ENCODE measurements at places on chromosomes 7 and 10.

DNA sequence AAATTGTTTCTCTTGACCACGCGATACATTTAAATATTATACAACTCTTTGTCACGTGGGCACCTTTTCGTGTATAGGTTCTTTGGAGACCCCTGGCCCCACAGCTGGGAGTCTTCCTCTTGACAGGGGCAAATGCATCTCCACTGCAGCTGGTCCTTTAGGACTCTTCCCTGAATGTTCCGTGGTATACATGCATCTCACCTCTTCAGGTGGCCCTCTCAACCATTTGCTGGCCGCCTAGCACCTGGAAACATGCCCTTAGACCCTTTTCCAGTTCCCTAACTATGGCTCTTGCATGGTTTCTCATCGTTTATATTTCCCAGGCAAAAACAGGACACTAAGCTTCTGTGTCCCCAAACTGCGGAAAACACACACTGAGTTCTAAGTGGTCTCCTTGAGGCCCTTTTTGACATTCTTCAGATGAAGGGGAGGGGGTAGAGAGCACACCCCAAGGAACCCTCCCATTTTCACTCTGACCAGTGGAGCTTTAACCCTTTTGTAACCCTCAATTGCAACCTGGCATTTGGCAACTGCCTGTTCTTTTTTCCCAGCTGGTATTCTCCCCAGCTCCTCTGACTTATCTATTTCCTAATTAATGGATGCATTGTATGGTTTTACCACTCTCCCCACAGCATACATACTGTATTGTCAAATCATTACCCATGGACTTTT, 20.6 kb downstream of the HNRNPA2B1 start:
- DNase-seq, result no peak

- no peak for DNase-seq
These were observed 311.9 kb downstream of the TCERG1L start for GRCh38 chr10:130999376-131000202.

- DNase-seq, result no peak
These were observed 71.3 kb downstream of the MYOF start for GRCh38 chr10:93410697-93411348.

DNA sequence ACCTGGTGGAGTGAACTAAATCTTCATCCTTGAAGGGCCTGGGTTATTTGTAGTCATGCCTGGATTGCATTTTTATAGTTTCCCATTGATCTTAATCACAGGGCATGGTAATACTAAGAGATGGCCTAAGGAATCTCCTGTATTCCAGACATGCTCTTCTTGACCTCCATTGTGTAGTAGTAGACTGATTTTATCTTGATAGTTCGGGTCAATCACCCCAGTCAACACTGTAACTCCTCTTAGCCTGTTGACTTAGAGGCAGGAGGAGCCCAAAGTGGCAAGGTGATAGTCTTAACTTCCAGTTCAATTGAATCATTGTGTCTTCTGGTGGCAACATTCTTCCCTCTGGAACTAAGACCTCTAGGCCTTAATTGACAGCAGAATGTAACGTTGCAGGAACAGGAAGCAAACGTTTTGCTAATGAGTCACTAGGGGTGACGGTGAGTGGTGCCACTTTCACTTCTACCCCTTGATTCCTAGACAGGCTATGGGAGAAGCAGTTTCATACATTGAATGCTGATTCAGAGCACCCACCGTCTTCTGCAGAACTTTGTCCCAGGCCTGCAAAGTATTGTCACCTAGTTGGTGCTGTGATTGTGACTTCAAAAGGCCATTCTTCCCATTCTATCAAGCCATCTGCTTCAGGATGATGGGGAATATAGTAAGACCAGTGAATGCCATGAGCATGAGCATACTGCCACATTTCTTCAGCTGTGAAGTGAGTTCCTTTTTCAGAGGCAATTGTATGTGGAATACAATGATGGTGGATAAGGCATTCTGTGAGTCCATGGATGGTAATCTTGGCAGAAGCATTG, 24.0 kb upstream of the PAPSS2 start:
- DNase-seq, result no peak

- peak; percentile 4 for DNase-seq
These were observed 1040.2 kb upstream of the SORCS1 start for GRCh38 chr10:108204528-108205305.

DNA sequence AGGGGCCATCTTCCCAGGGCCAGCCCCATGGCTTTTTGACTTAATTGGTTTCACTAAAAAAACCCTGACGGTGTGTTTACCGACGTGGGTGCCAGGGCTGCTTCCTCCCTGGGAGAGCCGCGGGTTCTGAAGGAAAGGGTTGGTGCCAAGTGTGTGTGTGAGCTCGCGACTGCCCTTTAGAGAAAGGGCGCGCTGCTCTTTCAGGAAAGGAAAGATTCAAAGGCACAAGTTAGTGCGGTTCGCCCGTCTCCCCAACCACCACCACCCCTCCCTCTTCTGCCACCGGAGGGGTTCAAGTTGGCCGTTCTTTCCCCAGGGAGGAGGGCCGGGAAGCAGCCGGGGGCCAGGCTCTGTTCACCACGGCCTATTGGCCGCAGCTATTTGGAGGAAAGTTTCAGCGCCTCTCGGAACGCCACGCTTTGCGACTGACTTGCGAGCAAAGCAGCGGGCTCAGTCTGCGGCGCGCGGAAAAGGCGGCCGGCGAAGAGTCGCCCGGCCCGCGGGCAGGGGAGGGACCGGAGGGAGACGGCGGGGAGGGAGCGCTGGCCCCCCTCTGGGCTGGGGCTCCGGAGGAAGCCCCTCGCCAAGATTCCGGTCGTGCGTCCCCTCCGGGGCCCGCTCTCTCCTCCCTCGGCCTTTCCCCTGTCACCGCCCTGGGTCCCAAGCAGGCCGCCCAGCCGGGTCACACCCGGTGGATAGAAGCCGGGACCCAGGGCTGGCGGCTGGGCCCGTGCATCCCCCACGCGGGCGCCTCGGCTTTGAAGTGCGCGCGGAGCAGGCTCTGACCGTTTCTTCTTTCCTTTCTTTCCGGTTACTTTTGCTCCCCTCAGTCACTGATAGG, 165.9 kb upstream of the PPP1R3A start:
- no peak for DNase-seq

DNA sequence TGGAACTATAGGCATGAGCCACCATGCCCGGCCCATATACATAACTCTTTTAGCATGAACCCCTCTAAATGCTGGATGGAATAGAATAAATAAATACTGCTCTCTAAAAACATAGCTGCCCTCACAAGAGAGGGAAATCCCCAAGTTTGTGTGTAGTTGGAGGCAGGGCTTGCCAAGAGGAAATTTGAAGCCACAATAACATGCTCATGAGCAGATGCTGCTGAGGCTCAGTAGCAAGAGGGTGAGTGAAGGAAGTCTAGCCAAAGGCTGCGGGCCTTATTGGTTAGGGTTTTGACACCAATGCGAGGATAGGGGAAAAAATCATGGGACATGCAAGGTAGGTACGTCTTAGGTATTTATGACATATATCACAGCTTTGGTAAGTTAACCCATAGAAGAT, 17.3 kb downstream of the TPK1 start:
- DNase-seq, result no peak

DNA sequence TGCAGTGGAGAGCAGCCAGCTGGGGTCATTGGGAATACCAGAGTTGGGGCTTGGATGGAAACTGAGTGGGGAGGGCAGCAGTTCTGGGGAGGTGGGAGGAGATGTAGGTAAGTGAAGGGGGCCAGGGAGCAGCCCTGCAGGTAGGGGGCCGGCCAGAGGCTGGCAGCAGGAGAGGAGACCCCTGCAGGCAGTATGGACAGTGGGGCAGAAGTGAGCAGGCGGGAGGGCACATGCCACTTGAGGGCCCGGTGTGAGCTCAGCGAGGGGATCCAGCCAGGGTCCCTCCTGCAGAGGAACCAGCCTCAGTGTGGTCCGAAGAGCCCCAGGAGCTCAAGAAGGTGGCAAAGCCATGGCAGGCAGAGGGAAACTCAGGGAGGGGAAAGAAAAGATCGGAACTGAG, 75.4 kb downstream of the WDR11 start:
- DNase-seq, result no peak

DNA sequence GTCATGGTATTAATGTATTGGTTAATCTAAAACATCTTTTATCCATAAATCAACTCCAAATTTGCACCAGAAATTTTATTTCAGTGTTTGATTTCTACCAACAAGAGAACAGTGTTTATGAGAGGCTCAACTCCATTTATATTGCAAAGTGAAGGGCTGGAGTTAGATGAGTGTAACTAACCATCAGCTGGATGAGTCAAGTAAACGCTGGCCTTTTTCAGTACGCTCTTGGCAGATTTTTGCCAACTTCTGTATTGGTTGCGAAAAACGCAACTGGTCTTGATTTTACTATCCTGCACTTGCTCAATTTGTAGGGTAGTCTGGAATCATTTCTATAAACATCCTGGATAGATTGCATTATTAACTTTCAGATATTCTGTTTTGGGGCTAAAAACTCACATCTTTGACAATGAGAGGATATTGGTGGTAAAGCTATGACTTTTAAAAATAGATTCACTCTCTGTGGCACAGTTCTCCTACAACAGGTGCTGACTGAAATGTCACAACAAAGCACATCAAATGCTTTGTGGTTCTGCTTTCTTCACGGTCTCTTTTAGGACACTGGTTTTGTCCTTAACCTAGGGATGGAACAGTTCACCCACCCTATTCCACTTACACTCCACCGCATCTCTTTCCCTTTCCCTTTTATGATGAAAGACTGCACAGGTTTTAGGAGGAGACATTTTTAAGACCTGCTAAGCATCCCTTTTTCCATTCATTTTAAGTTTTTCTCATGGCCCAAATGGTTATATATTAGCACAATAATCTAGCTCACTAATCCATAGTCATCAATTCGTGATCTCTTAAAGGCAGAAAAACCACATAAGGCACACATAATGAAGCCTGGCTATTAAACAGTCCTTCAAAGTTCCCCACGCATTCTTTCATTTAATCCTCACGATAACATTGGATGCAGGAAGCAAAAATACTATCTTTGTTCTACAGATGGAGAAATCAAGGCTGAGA, 12.8 kb downstream of the CACNA2D1 start:
- no peak for DNase-seq

DNA sequence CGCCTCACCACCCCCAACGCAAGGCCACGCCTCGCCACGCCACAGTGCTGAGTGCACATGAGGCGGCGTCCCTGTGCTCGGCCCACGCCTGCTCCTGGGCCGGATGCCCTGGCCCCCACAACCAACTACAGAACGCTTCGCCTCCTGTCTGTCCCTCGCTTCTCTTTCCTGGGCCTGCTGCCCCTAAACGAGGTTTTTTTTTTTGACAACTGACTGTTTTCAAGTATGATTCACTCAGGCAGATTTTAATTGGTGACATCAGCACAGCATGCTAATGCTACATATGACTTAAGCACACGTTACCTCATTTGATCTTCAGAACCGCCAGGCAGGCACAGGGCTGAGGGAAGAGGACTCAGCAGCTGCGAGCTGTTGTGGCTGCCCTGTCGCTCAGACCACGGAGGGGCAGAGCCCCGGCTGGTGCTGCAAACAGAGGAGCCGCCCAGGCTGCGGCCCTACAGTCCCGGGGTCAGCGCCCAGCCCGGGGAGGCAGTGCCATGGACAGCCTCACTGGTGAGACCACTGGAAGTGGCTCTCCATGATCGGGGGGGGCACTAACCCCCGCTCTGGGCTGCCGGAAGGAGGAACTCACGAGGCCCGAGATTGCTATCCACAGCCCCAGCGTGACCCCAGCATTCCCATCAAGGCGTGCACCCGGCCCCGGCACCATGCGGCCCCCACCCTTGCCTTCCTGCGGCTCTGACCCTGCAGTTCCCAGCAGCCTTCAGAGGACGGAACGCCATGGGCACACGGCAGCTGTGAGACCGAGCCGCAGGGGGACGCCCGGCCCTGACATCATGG, 212.8 kb downstream of the MAD1L1 start:
- DNase-seq, result no peak

- DNase-seq, result no peak
These were observed 1209.8 kb downstream of the REEP3 start for GRCh38 chr10:64731016-64731415.

DNA sequence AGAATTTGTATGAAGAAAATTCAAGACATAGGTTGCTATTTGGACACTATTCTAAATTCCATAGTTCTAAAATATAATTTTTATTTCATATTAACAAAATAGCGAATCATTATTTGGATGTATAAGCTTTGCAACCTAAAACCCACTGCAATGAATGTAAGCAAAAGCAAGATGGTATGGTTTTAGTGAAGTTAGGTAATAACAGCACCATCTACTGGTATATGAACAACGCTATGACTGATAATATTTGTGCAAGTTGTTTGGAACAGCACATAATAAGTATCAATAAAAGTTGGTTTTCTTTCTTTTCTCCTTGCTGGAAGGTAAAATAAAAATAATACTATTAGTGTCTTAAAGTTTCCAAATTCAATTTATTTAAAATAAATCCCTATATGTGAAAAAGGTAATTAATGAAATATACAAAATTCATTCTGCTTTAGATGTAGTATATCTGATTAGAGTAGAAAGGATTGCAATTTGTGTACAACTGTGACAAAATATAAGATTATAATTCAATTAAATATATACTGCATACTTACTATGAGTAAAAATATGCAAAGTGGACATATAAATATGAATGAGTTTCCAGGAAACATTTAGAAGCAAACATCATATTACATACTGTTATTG, 79.0 kb upstream of the LSM8 start:
- no peak for DNase-seq

GRCh38 chr7:36875794-36876193, 151.5 kb upstream of the AOAH start:
- no peak for DNase-seq

DNA sequence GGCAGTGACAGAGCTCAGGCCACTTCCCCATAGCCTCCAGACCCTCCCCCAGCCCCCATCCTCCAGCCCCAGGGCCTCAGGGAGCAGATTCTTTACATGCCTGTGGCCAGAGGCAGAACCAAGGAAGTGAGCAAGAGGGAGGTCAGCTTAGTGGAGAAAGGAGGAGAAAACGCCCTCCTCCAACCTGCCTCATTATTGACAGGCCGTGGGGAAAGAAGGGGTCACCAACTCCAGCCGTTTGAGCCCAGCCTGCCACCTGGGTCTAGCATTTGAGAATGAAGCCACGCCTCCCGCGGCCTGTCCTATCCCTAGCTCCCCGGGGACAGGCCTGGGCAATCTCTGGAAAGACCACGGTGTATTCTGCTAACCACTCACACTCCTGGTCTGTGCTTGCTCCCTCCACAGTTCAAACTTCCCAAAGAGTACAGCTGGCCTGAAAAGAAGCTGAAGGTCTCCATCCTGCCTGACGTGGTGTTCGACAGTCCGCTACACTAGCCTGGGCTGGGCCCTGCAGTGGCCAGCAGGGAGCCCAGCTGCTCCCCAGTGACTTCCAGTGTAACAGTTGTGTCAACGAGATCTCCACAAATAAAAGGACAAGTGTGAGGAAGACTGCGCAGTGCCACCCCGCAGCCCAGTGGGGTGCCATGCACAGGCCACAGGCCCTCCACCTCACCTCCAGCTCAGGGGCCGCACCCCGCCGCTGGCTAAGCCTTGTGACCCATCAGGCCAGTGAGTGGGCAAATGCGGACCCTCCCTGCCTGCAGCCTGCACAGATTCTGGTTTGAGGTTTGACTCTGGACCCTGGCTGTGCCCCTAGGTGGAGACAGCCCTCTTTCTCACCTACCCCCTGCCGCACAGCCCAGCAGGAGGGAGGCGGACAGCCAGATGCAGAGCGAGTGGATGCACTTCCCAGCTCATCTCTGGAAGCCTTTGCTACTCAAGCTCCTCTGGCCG, 14.3 kb upstream of the TRIM8 start:
- no peak for DNase-seq

- DNase-seq, result no peak
These were observed 154.6 kb downstream of the ZNF438 start for GRCh38 chr10:30877111-30877510.
